ENCODE measurements at places on chromosomes 7 and 10. TPM values are rescaled to one million over a fixed set of nuclear protein-coding genes. Genes with fewer than 3 reads are reported as not detected.

The GRID1 gene
- total RNA-seq = 0.64 TPM

The DIP2C gene
- 8.1 TPM for total RNA-seq

The PLXDC2 gene
- total RNA-seq = not detected

The NPSR1 gene
- total RNA-seq = not detected

The SLC26A5 gene
- total RNA-seq = not detected

The AOAH gene
- total RNA-seq = 0.05 TPM

The FANK1 gene
- total RNA-seq = 1.6 TPM

The EXOC4 gene
- 62.0 TPM for total RNA-seq

The SPDYE11 gene
- not detected for total RNA-seq

The HSPA12A gene
- 12.5 TPM for total RNA-seq

The FRG2B gene
- total RNA-seq = 0.53 TPM

The TRPV5 gene
- not detected for total RNA-seq

The CCL26 gene
- not detected for total RNA-seq

The TMEM176B gene
- total RNA-seq = 0.63 TPM

The CALHM2 gene
- total RNA-seq = not detected

The PRR15 gene
- total RNA-seq = not detected

The NCF1 gene
- not detected for total RNA-seq

The ZNF727 gene
- total RNA-seq = not detected

The ERVW-1 gene
- total RNA-seq = not detected

The POLR2J2 gene
- total RNA-seq = 2.5 TPM

The HOXA6 gene
- total RNA-seq = 1.5 TPM

The PTF1A gene
- not detected for total RNA-seq

The CPN1 gene
- 69.4 TPM for total RNA-seq

The PRRT4 gene
- total RNA-seq = 0.85 TPM

The PIK3CG gene
- total RNA-seq = 0.03 TPM

The LDB3 gene
- 0.88 TPM for total RNA-seq

The PNLIPRP1 gene
- not detected for total RNA-seq

The TWIST1 gene
- 22.0 TPM for total RNA-seq

The DLX6 gene
- 1.5 TPM for total RNA-seq

The BICC1 gene
- total RNA-seq = 7.2 TPM

The GPR22 gene
- not detected for total RNA-seq

The HOXA11 gene
- 0.16 TPM for total RNA-seq

The A1CF gene
- not detected for total RNA-seq

The GHRHR gene
- total RNA-seq = not detected

The OR13A1 gene
- total RNA-seq = not detected

The ACSM6 gene
- not detected for total RNA-seq

The GRID2IP gene
- not detected for total RNA-seq

The TSPAN13 gene
- total RNA-seq = 36.7 TPM

The SIRT1 gene
- 10.9 TPM for total RNA-seq

The CYP2C18 gene
- total RNA-seq = not detected

The FAM13C gene
- 0.21 TPM for total RNA-seq

The PAPOLB gene
- not detected for total RNA-seq

The LIPM gene
- total RNA-seq = not detected

The FAM171A1 gene
- total RNA-seq = 5.2 TPM

The C10orf67 gene
- total RNA-seq = not detected

The TMEM176A gene
- not detected for total RNA-seq

The GPR141 gene
- total RNA-seq = not detected

The KIF11 gene
- 19.2 TPM for total RNA-seq

The PRXL2A gene
- total RNA-seq = 113 TPM

The CDC14C gene
- total RNA-seq = not detected

The ITPRID1 gene
- not detected for total RNA-seq

The GNB2 gene
- 43.7 TPM for total RNA-seq

The CADPS2 gene
- total RNA-seq = 40.8 TPM

The ST8SIA6 gene
- total RNA-seq = 1.1 TPM
